ENCODE measurements at places on chromosomes 1 and 21.

DNA sequence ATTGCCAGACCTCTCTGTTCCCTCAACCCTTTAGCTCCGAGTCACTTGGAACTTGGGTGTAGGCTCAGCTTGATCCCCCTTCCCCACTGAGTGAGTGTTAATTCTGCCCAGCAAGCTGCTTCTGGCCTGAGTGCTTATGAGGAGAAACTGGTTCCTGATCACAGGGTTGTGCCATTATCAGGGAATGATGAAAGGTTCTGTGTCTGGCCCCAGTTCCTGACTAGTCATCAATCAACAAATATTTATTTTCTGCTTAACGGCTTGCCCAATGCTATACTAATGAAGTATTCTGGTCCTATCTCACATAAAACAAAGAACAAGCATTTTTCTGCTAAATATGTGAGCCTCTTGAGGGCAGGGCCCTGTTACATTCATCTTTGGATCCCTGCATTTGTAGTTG is 20.8 kb downstream of the CC2D1B start:
- DNase-seq = no peak

- no peak for DNase-seq
These were observed 25.0 kb downstream of the DUSP10 start for GRCh38 chr1:221716713-221717484.

GRCh38 chr1:36612881-36613280 is 130.2 kb upstream of the CSF3R start:
- no peak for DNase-seq

DNA sequence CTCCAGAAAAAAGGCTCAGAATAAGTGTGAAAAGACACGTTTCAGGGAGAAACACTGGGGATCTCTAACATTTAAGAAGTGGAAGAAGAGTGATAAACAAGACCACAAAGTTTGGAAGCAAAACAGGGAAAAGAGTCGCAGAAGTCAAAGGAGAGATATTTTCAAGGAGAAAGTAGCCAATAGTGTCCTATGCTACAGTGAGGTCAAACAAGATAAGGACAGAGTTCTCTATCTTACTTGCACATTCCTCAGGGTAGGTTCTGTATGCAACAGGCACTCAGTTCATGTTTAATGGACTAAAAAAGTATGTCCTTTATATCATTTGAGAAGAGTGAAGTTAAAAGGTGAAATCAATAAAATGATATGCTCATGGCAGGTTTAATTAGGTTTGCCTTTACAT is 13.8 kb upstream of the EDEM3 start:
- no peak for DNase-seq

DNA sequence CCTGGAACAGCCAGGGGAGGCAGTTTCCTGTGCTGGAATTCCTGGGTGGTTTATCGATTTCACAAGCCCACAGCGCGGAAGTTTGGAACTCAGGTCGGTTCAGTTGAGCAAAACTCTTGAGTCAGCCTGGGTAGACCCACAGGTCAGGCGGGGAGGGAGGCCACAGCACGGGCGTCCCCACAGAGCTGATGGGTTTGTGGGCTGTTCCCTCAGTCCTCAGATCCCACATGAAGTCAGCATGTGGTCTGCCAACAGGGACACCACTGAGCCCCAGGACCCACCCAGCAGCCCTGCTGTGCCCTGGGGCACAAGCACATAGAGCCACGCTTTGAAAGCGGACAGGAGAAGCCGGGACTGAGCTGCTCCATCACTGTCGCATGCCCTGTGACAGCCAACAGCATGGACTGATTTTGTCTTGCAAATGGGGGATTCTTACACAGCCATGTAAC is 17.4 kb downstream of the BMP8A start:
- DNase-seq = no peak

DNA sequence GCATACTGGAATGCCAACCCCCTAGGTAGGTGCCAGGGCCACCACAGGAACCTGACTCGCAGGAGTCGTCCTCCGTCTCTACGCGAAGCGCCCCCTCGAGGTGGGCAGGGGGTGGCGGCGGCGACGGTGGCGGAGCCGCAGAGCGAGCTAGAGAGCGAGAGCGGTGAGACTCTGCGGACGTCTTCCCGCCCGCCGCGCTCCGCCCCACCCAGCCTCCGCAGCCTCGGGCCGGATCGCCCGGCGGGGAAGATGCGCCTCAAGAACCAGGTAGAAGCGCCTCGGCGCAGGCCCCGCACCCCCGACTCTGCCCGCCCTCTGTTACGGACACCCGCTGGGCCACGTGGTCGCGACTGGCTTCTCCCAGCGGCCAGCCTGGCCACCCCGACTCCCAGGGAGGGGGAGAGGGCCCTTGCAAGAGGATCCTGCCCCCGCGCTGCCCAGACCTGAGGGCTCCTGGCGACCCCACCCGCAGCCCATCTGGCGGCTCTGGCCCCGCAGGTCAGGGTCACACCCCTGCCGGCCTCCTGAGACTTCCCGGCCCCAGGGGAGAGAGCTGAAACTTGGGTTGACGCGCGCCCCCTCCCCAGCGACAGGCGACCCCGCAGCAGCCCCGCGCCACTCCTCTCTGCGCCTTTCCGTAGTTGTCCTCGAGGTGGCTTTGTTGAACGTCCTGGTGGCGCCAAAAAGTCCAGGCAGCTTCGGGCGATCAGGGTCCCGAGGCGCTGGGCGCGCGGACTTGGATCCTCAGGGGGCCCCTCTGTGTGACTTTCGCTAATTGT is 24.4 kb upstream of the AGBL4 start:
- DNase-seq = no peak

DNA sequence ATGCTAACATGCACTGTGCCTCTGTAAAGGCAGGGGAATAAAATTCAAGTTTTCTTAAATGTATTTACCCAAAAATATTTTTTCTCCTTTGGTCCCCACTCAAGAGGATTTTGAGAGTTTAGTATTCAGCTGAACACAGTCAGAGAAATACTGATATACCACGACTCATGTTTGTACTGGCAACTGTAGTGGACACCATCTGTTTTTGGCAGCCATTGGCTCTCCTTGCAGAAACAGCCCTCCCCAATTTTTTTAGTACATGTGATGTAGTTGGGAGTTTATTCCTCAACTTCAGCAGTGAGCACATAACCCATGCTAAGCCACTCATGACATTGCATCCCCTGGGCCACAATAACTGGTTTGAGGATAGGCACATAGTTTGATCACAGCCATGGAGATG is 154.8 kb upstream of the POU3F1 start:
- no peak for DNase-seq

GRCh38 chr1:66335125-66335524 is 198.8 kb upstream of the SGIP1 start:
- no peak for DNase-seq

GRCh38 chr1:55358581-55358980 is 143.4 kb upstream of the USP24 start:
- no peak for DNase-seq

DNA sequence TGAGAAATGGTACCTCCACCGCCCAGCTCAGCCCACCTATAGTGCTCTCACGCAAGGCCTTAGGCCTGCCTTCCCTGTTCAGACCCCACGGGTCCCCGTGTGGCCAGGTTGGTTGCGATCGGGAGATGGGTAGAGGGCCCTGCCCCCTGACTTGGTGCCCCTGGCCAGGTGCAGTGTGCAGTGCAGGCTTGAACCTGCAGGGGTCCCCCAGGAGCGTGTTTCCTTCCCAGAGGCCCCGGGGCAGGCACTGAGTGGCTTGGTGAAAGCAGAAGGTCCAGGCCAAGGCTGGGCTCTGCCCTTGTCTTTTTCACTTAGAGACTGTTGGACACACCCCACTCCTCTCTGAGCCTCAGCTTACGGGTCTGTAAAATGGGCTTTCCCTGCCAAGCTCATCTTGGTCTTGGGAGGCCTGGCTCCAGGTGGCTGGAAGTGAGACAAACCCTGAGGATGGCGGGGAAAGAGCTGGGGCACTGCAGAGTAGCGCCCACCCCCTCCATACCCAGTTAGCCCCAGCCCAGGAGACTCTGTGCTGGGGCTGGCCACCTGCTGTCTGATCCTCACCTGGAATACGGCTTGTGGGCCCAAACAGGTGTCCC is 9.3 kb upstream of the HES5 start:
- no peak for DNase-seq

DNA sequence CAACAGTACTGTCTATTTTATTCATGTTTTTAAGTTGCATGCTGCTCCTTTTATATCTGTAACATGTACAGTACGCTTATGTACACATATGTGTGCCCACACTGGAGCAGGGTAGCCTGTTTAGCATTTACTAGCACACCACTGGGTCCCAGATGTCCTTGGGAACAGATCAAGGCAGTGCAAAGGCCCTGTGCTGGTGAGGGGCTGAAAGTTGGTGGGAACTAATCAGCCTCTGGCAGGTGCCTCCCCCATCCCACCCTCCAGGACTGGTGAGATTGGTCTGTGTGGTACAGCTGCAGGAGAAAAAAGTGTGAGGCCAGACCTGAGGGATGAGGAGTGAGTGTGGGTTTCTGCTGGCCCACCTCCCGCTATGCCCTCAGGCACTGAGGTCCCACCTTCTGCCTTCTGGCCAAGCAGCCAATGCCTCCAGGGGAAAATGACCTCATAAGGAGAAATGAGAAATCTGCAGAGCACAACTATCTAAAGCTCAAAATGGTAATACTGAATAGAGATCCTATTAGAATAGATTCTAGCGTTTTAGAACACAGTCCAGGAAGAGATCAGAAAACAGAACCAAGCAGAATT is 58.9 kb downstream of the POFUT2 start:
- no peak for DNase-seq

GRCh38 chr1:167676916-167677848 is 44.6 kb upstream of the MPZL1 start:
- no peak for DNase-seq

- DNase-seq = no peak
These were observed 3.2 kb downstream of the MTF2 start for GRCh38 chr1:93082313-93082712.

DNA sequence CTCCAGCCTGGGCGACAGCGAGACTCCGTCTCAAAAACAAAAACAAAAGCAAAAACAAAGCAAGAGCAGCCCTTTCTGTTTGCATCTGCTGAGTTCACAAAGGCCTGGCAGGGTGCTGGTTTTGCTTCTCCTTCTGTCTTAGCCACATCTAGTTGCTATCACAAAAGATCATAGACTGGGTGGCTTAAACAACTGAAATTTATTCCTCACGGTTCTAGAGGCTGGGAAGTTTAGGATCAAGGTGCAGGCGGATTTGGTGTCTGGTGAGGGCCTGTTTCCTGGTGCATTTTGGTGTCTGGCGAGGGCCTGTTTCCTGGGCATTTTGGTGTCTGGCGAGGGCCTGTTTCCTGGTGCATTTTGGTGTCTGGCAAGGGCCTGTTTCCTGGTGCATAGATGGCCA is 471.3 kb downstream of the CAMTA1 start:
- no peak for DNase-seq

- no peak for DNase-seq
These were observed 5.5 kb downstream of the PTP4A2 start for GRCh38 chr1:31932491-31933316.

DNA sequence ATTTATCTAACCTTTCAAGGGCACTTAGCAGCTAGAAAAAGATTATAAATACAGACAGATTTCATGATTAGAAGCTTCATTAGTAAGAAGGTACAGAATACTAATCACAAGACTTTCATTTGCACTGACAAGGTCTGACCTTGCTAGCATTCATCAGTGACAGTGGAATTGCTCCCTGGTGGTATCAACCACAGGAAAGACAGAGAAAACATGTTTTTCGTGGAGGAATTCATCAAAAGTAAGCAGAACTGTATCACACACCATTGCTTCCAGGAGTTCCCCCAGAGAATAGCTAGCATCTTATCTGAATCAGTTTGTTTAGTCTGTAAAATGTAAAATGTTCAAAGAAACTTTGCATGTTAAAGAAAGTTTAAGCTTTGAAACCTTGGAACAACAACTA is 20.6 kb upstream of the CRB1 start:
- no peak for DNase-seq

DNA sequence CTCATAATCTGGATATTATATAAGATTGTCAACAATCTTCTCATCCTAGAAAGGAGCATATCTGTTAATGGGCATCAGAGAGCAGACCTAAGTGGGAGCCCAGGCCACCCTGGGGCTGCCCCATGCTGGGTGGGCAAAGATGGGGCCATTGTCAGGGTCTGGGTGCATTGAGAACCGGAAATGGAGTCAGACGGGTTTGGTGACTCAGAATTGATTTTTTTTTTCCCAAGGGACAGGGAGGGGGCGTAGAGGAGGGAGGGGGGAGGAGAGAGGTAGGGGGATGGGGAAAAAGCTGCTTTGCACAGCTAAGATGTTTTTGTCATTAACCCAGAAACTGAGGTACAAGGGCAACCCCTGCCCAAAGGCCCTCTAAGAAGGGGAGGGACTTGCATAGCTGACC is 1.3 kb downstream of the ATXN7L2 start:
- no peak for DNase-seq

DNA sequence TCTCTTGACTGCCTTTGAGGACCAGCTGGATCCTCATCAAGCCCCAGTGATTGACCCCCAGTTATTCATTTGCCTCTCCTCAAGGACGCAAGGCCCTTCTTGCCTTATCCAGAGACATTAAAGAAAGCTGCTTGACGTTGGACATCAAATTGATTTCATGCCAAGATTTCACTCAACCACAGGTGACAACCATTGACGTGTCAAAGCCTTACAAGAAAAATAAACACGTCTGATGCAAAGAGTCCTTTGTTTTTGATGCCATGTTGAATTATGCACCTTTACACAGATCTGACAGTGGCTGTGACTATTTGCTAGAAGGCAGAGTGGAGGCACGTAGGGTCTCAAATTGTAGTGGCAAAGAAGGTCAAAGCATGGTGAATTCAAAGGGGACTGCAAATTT is 666.2 kb upstream of the CAMK1G start:
- no peak for DNase-seq

GRCh38 chr1:206538086-206538770 is 30.9 kb downstream of the RASSF5 start:
- DNase-seq = no peak

DNA sequence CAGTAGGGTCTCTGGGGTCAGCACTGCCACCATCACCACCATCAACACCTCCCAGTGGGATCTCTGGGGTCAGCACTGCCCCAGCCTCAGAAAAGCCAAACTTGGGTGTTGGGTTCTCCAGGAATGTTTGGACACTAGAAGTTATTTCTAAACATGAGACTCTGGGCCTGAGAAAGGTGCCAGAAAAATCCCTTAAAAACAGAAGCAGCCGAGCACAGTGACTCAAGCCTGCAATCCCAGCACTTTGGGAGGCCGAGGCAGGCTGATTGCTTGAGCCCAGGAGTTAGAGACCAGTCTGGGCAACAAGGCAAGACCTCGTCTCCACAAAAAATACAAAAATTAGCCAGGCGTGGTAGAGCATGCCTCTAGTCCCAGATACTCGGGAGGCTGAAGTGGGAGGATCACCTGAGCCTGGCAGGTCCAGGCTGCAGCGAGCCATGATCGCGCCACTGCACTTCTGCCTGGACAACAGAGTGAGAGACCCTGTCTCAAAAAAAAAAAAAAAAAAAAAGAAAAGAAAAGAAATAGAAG is 470 bp downstream of the PTAFR start:
- DNase-seq = no peak

DNA sequence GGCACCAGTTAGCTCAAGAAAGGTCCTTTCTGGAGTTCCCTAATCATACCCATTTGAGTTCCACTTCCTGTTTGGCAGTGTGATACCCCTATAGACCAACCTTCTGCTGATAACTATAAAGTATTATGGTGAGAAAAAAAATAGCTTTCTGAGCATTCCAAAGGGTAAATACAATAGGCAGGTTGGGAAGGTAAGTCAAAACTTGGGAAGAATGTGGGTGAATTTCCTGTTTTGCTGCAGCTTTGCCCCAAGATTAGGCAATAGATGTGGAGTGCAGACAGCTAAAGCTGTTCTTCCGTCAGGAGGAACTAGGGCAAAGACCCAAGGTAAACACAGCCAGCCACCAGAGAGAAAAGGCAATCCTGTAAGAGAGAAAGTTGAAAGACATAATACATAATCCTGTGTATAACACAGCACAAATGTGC is 49.9 kb upstream of the GUCA2A start:
- DNase-seq = no peak

GRCh38 chr1:246182149-246182851 is 324.8 kb downstream of the SMYD3 start:
- no peak for DNase-seq
